Stimulated activated CD8-positive, alpha-beta memory T cell treated with anti-CD3 and anti-CD28 coated beads, Interleukin-4, amount 100 ng/mL, for 4 hours (primary cell): ENCODE measurements at places on chromosomes 1 and 21.

DNA sequence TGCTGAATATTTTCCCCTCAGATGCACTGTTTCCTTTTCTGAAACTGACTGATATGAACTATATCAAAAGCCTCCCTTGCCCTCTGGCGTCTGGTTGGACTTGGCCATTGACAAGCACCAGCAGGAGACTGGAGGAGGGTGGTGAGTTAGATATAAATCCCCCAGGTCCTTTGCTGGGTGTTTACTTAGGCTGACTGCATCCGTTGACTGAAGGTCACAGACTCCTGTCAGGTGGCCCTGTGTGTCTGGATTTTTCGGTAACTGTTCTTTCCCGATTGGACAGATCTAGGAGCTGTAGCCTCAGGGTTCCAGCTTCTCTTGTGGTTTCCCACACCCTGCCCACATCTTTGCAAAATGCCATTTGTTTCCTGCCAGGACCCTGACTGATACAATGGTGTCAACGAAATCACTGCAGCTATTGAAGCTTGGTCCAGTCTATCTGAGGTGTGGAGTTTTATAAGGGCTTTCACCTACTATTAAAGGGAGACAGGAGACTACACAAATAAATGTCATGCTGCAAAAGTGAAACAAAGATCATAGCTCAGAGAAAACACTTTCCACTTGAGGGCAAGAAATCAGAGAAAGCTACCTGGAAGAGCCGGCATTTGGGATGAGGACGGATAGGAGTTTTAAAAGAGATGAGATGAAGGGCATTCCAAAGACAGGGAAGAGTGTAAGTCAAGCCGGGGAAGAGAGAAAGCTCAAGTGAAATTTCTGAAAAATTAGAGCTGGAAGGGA lies 1.5 kb upstream of the MAGI3 start:
- no peak for DNase-seq

DNA sequence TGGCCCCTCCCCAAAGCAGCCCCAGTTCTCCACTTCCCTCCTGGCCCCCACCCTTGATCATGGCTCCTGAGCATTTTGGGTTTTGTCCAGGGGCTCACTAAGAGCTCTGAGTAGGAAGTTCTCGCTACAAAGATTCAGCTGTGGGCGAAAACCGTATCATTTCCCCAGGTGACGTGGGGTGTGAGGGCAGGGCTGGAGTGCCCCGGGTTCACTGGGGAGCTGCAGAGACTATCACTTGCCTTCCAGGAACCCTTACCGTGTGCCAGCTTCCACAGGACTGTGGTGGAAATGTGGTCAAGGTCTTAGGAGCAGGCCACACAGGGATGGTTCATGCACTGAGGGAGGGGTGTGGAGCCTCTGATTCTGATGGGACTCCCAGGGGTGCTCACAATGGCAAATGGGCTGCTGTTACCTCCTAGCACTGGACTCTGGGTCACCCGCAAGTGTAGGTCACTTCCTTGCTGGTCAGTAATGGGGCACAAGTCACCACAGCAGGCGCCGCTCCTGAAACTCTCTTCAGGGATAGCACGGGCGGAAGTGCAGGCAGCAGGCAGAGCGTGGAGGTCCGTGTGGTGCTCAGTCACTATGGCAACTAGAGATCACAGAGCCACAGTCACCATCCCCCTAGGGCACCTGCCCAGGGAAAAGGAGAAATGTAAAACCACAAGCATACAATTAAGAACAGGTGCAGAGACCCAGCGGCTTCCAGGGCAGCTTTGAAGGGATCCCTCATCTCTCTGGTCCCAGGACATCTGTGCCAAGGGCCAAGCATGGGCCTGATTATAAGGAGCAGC lies 35.4 kb downstream of the RSPH1 start:
- DNase-seq = no peak

- DNase-seq = no peak
Measured at GRCh38 chr1:10664251-10664650, 132.2 kb downstream of the CASZ1 start.

DNA sequence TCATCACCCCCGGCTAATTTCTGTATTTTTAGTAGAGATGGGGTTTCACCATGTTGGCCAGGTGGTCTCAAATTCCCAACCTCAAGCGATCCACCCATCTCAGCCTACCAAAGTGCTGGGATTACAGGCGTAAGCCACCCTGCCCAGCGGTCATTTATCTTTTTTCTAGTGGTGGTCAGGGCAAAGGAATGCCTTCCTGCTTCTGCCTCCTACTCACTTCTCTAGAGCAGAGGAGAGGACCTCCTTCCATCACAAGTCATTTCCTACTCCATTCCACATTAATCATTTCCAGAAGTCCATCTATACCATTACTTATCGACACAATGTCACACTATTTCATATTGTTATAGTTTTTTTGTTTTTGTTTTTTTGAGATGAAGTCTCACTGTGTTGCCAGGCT lies 13.3 kb downstream of the FBXO42 start:
- no peak for DNase-seq

DNA sequence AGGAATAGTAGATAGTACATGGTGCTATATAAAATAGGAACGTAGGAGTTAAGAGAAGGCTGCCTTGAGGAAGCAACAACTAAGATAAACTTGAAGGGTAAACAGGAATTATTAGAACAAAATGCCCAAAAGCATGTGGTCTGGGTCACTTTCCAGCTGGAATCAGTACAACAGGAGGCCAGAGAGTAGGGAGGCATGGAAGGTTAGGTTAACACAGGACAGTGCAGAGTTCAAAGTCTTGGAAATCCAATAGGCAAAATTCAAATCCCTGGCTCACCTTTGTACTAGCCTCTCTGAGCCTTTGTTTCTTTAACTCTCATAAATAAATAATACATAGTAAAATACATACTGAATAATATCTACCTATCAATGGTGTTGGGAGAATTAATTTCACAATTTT lies 69.0 kb upstream of the NEK7 start:
- no peak for DNase-seq

GRCh38 chr1:63595435-63595834 lies 2.2 kb downstream of the PGM1 start:
- no peak for DNase-seq

DNA sequence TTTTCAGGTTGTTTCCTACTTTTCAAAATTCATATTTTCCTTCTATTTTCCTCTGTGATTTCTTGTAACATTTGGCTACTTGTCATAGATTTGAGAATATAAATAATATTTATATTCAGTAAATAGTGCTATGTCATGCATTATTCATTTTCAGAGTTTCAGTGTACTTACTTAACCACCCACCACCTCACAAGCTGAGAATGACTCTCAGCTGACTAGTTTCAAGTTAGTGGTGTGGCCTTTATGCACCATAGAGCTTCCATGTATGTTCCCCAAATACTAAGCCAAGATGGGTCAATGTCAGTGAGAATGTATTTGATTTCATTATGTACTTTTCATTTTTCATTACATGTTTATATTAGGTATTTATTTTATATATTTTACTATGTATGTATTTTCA lies 56.9 kb upstream of the RGS1 start:
- no peak for DNase-seq

GRCh38 chr1:40344597-40344996 lies 27.5 kb upstream of the COL9A2 start:
- no peak for DNase-seq

DNA sequence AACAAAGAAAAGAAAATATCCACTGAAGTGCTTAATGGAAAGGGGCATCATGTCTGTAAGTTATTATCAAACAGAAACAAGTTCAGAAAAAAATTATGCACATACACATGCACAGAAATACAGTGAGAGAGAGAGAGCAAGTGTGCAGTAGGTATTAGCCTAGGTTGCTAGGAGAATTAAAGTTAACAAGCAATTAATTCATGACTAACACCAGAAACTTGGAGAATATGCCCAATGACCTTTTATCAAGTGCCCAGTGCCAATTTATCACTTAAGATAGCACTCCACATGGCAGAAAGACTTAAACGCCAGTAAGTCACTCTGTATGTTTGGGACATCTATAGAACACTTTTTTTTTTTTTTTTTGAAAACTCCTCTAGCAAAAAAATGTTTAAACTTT lies 56.2 kb upstream of the SLC16A1 start:
- no peak for DNase-seq

DNA sequence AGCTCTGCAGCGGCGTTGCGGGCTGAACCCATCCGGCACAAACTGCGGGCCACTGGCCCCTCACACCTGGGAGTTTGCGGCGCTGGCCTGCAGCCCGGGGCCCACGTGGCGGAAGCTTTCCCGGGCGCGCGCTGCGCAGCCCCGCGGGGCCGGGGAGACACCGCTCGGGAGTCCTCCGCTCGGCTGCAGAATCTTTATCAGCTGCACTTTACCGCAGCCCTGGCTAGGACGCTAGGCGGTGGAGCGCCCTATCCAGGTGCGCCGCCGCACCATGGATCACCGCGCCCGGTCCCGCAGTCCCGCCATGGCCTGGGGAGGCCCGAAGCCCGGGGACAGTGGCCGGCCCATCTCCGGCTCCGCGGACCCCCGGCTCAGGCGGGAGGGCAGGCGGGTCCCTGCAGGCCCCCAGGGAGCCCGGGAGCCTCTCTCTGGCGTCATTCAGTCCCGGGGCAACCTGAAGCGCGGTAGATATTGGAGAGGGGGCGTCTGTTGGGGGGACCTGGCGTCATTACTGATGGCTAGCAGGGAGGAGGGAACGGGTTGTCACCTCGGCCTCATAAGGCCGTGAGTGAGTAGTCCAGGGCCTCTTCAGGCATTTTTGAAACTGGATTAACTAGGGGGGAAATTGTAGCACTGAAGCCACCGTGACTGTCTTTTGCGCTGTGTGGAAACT lies 5.7 kb upstream of the OLIG2 start:
- no peak for DNase-seq

DNA sequence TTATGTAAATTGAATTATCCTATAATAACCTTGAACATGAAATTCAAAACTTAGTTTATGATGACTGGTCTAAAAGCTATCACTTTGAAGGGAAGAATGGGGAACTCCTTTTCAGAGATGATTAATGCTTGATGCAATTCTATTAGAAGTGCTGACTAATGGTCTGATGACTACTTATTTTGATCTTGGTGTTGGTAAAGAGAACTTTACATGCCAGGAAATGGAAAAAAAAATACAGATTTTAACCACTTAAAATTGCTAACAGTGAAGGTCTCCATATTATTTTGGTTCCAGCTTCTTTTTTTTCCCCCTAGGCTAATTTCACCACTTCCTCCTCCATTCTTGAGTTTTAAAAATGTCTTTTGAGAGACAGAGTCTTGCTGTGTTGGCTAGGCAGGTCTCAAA lies 22.9 kb downstream of the S1PR1 start:
- DNase-seq = no peak

DNA sequence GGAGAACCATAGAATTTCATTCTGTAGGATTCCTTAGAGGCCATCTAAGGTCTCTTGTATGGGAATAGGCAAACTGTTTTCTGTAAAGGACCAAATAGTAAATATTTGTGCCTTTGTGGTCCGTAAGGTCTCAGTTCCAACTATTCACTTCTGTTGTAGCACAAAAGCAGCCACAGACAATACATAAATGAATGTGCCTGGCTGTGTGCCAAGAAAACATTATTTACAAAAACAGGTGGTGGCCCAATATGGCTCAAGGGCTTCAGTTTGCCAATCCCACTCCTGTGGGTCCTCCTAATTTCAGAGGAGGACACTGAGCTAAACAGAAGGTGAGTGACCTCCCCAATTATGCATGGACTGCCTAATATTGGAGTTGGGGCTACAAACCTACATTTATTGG lies 67.6 kb upstream of the EDEM3 start:
- no peak for DNase-seq

GRCh38 chr1:51518586-51519047 lies 449 bp downstream of the EPS15 start:
- no peak for DNase-seq

- DNase-seq = no peak
Measured at GRCh38 chr1:201229095-201229494, 38.5 kb downstream of the IGFN1 start.

GRCh38 chr1:2088458-2088857 lies 38.2 kb downstream of the PRKCZ start:
- DNase-seq = no peak

GRCh38 chr1:45243476-45244343 lies 37.3 kb upstream of the ZSWIM5 start:
- no peak for DNase-seq

- no peak for DNase-seq
Measured at GRCh38 chr1:201631037-201631436, 92.1 kb downstream of the NAV1 start.

- no peak for DNase-seq
Measured at GRCh38 chr1:165842023-165842670, 14.7 kb downstream of the UCK2 start.

- no peak for DNase-seq
Measured at GRCh38 chr1:246035060-246035541, 472.0 kb downstream of the SMYD3 start.
